Right lung (tissue), 10 donors: ENCODE measurements at places on chromosomes 4 and X. TPM values are rescaled to one million over a fixed set of nuclear protein-coding genes. Genes with fewer than 3 reads are reported as not detected.

DNA sequence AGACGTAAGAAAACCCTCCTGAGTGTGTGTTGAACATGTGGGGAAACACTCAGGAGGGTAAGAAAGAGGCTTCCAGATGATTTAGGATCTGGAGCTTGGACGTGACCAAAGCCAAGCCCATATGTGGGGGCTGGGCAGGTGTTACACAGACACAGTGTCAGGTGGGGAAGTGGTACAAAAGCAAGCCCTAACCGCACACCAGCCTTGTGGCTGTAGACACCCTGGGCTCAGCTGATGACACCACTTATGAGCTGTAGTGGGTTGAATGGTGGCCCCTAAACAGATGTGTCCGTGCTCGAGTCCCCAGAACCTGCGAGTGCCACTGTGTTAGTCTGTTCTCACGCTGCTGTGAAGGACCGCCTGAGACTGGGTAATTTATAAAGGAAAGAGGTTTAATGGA lies 25.0 kb upstream of the NSG1 start:
- DNase-seq, result no peak

GRCh38 chrX:150566734-150567182 lies 1.7 kb upstream of the MTM1 start:
- DNase-seq, result no peak

The EREG gene
- polyA plus RNA-seq, result 0.11 TPM

The SPRY1 gene
- 136 TPM for polyA plus RNA-seq

The PDE5A gene
- polyA plus RNA-seq, result 36.8 TPM

The ARAP2 gene
- polyA plus RNA-seq, result 6.6 TPM
